ENCODE measurements at places on chromosomes 1 and 21.

DNA sequence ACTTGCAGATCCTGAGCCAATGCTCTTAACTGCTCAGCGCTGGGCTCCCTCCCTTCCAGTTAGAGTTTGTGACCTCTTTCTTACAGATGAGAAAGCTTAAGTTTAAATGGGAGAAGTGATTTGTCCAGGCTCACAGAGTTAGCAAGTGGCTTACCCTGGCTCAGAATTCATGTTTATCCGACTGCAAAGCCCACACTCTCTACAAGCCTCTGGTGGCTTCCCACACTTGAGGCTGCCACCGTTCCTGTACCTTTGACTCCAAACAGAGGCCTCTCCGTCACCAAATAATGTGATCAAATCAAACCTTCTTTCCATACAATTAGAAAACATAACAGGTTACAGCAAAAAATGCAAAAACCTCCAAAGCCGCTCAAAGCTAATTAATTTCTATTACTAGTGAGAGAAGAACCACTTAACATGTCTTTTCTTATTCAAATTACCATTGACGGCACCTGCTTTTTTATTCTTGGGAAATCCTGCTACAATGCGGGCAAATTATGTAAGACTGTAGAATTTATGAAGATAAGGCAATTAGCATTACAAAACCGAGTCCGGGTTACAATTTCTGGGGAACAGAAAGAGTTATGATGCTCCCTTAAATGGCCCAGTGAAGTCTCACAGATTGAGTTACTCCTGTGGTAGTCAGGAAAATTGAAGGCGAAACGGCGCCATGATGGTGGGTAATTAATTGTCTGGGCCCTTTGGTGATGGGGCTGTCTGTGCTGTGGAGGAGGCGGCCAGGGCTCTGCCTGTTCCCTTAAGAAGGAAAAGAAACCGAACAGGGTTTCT, 324.3 kb upstream of the POU3F1 start:
- ATAC-seq, result no peak

- ATAC-seq, result no peak
These were observed 34.6 kb upstream of the CHIT1 start for GRCh38 chr1:203264052-203264501.

GRCh38 chr1:212721388-212722247, 22.0 kb upstream of the BATF3 start:
- ATAC-seq, result peak; percentile 81

DNA sequence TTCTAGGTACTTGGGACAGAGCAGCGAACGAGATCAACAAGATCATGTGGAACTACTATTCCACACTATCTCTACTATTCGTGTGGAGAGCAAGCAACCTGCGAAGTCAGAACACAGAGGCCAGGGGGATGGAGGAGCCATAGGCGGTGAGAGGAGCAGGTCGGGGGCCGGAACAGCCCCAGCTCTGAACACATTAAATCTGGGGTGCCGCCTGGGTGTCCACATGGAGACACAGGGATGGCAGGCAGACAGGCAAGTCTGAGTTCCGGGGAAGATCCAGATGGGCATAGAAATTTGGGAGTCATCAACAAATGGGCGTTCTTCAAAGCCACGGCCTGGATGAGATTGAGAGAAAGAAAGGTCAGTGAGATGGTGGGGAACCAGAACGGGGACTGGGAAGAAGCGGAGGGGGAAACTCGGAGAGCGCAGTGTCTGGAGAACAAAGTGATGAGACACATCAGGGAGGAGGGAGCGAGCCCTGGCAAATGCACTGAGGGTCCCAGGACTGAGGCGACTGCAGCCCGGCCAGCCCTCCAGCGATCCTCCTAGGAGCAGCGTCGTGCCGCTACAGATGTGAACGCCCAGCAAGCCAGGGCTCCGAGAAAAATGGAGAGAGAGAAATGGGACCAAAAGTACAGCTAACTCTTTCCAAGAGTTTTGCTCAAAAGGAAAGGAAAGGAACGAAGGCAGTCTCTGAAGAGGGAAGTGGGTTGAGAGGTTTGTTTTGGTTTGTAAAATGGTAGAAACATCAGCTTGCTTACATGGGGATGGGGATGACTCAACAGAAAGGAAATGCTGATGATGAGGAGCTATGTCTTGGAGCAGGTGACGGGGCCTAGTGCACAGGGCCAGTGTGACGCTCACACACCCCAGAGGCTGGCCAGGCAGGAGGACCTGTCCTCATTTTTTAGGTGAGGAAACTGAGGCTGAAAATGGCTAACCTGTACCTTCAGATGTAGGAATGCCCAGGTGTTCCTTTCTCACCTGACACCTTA, 84.5 kb downstream of the GLIS1 start:
- no peak for ATAC-seq

- ATAC-seq, result peak; percentile 19
These were observed 595 bp downstream of the IL10RB start for GRCh38 chr21:33266789-33267135.

Measured in activated CD4-positive, CD25-positive, alpha-beta regulatory T cell treated with anti-CD3 and anti-CD28 coated beads, Interleukin-2, amount 50 U/mL, for 24 hours (primary cell).